Fibroblast of skin of abdomen (primary cell): ENCODE measurements at places on chromosomes 6 and 20.

GRCh38 chr20:43590036-43590391 lies 723 bp upstream of the IFT52 start:
- no peak for DNase-seq

- DNase-seq, result peak; percentile 83
Observed at GRCh38 chr6:155245831-155246230, 18.0 kb upstream of the CLDN20 start.

GRCh38 chr20:1841554-1842140 lies 53.6 kb upstream of the SIRPA start:
- no peak for DNase-seq

DNA sequence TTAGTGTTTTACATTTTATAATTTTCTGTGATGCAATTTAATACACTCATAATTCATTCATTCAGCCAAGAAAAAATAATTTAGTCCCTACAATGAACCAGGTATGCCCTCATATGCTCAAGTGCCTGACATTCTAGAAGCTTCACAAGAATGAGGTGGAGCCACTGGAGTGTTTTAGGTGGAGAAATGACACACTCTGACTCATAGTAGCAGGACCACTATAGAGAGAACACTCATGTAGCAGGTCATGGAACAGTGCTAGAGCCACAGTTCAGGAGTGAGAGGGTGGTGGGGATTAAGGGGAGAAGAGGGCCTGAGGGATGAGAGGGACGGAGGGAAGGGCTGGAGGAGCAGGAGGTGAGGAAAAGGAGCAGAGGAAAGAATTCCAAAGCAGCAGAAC lies 1.4 kb upstream of the HLA-G start:
- DNase-seq, result no peak

GRCh38 chr20:11429168-11429567 lies 488.5 kb upstream of the BTBD3 start:
- no peak for DNase-seq

DNA sequence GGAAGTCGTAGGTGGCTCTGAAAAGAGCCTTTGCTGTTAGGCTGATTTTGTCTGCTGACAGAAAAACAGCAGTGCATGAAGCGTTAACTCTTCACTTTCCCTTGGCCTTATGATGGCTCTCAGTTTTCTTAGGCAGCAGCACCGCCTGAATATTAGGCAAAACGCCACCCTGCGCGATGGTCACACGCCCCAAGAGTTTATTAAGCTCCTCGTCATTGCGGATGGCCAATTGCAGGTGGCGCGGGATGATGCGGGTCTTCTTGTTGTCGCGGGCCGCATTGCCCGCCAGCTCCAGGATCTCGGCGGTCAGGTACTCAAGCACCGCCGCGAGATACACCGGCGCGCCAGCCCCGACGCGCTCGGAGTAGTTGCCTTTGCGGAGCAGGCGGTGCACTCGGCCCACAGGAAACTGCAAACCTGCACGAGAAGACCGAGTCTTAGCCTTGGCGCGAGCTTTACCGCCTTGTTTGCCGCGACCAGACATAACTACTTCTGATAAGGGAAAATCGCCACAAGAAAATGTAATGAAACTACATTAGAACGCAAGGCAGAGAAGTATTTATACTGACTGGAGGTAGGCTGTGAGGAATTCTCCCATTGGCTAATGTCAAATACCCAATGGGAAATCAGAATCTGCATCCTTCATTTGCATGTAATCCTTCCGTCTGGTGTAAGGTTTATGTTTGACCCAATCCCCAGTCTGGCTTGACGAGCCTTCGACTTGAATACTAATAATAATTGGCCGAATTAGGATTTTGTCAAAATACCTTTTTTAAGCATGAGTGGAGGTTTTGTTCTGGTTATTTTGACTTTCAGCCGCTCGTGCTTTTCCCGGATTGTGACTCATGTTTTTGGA lies 53.9 kb upstream of the HFE start:
- DNase-seq, result peak; percentile 98

DNA sequence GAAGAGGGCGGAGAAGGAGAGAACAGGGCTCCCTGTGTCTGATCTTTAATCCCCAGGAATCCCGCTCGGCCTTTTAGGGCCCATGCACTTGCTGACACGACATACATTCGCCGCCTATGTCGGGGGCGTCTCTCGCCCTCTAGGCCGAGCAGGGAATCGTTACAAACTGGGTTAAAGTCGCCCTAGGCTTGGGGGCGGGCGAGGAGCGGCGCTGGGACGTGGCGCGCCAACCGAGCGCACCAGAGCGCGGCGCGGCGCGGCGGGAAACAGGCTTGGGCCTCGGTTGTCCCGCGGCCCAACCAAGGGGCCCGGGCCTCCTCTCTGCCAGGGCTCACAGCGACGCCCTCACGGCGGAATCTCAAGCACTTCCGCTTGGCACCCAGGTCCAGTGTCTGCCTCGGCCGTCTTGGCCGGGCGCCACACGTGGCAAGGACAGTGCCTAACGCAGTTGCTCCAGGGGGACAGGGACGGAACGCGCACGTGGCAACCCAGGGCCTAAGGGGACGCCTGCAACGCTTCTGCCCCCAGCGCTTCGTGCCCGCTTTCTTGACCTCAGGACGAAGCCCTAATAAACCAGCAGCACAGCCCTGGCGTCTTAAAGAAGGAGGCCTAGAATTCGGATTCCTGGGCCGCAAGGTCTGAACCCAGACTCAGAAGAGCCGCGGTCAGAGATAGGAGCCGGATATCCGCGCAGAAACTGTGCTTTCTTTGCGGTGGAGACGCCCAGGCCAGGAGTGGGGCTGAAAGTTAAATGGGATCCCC lies 71.5 kb downstream of the NCR2 start:
- no peak for DNase-seq

GRCh38 chr20:43003318-43003944 lies 186.3 kb downstream of the PTPRT start:
- no peak for DNase-seq

DNA sequence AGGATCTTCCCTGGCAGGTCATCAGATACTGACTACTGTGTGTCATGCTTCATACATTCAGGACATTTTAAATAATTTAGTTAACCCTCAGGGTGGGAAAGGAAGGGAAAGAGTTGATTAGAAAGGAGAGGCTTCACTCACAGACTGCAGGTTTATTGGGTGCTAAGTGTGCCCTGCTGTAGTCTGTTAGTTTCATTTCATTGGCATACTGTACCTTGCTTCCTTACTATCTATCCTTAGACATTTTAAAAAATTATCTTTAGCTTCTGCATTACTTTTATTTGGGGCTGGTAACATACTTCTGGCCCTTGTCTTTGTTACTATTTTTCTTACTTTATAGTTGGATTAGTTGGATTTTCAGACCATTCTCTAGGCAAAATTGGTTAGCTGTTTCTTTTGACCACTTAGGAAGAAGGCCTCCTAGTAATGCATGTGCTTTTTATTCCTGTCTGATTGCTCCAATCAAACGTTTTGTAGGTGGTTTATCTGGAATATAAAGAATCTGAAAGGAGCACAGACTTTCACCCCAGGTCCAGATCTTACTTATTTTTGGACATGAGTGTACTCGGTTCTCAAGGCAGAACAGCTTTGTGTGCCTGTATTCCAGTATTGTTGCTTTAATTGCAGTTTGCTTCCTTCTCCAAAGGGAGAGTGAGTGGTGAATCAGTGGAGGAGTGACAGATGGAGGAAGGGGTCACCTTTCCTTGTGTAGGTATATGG lies 82.7 kb upstream of the PRDM1 start:
- DNase-seq, result no peak

GRCh38 chr6:154508573-154509375 lies 1.7 kb downstream of the CNKSR3 start:
- DNase-seq, result no peak

DNA sequence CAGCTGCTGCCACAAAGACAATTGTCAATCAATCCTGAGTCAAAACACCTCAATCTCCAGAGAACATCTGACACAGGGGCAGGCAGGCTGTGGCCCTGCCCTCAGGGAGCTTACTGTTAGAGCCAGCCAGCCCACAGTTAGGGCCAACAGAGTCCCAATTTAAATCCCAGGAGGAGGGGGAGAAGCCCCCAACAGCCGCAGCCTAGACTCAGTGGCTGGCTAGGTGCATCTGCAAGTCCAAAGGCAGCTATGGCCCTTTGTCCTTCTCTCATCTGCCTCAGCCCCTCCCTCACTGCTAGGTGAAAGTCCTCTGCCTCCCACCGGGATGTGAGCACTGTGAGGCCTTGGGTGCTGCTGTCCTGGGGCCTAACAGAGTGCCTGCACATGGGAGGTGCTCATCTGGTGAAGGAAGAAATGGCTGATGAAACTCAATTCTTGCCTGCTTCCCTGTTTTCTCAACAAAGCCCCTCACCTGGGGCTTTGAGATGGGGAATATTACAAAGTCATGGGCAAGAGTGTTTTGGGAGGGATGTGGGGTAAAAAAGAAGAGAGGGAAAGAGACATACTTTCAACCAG lies 33.7 kb upstream of the VEGFA start:
- DNase-seq, result no peak

DNA sequence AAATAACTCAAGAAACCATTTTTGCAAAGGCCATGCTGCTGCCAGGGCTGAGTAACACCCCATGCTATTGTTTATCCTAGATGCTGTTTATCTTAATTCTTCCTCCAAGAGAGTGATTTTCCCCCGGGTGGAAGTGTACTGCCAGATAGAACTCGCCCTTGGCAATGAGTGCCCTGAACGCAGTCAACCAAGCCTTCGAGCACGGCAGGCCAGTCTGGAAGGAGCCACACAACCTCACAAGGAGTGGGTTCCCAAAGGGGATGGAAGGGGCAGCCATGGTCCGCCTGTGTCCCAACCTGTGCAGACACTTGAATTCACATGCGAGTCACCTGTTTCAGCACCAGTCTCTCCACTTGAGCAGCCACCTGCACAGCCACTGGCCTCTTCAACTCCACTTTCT lies 31.9 kb downstream of the PNPLA1 start:
- DNase-seq, result no peak

DNA sequence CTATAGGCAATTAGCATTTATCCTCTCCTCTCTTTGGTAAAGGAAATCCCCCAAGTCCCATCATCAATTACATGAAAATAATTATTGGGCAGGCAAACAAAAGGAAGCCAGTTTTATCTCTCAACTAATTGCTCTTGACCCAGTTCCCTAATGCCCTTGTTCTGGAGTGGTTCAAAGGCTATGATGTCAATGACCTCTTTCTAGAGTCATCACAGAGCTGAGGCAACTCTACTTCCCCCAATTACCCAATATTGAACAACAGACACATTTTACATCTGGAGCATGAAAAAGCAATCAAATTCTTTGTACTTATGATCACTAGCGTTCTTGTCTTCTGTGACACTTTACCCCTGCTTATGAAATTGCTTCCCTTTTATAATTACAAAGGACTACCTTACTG lies 43.5 kb downstream of the NT5E start:
- DNase-seq, result no peak

DNA sequence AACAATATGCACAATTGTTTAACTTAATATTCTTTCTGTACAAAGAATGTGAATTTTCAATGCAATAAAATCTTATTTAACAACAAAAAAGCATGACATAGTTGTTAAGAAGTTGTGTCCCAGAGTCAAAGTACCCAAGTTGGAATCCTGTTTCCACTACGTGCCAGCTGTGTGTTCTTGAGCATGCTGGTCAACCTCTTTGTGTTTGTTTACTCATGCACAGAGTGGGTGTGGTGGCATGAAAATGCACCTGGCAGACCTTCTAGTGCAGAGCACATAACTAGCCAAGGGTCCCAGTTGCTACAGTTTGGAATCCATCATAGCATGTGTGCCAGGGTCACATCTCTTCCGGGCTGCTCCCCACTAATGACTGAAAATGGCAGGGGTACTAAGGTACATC lies 24.7 kb upstream of the MOCS1 start:
- no peak for DNase-seq

- peak; percentile 57 for DNase-seq
Observed at GRCh38 chr6:42199106-42199981, 4.6 kb upstream of the GUCA1B start.

DNA sequence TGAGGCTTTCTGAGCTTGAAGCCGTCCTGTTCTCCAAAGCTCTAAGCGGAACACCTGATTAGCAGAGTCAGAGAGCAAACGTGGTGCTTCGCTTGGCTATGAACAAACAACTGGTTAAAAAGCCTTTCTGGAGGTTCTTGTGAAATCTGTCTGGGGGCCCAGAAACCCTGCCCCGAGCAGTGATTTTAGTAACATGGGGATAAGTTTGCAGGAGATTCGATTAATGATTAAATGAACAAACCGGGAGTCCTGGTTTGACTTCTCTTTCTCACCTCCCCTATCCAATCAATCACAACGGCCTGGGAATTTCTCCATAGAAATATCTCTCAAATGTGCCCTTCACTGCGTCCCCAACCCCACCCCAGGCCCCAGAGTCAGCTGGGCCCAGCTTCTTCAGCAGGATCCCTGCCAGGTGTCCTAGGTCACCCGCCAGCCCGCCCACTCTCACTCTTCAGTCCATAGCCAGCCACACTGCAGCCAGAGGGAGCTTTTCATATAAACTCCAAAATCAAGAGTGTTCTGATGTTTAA lies 43.6 kb downstream of the ZDHHC14 start:
- no peak for DNase-seq

DNA sequence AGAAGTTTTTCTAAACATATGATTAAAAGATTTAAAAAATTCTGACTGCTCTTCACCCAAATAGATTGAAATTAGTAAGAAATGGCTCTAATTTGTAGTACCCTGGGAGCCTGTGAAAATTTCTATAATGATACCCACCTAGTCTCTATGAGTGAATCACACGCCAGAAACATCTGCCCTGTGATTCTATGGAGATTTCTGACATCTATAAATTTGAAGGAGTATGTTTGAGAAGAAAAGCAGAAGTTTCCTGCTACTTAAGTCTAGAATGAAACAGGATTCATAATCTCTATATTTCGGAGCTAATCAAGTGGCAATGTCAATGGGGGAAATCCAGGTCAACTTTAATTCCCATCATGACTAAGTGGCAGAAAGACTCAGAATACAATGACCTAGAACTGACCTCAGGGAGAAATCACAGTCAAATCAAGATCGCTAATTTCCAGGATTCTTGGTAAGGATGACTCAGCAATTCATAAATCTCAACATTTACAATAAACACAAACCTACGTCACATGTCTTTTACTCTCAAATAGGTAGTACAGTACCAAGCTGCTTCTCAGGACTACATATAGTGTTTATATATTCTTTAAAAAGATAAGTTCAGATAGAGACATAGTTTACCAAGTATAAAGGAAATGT lies 186.2 kb upstream of the TNFAIP3 start:
- DNase-seq, result no peak

GRCh38 chr6:92352130-92352529 lies 1067.2 kb downstream of the EPHA7 start:
- no peak for DNase-seq

GRCh38 chr6:27617700-27618689 lies 145.1 kb upstream of the ZNF184 start:
- peak; percentile 37 for DNase-seq

- peak; percentile 28 for DNase-seq
Observed at GRCh38 chr20:36550790-36551299, 9.5 kb downstream of the MYL9 start.

- DNase-seq, result no peak
Observed at GRCh38 chr6:88359530-88360202, 193.5 kb upstream of the CNR1 start.

DNA sequence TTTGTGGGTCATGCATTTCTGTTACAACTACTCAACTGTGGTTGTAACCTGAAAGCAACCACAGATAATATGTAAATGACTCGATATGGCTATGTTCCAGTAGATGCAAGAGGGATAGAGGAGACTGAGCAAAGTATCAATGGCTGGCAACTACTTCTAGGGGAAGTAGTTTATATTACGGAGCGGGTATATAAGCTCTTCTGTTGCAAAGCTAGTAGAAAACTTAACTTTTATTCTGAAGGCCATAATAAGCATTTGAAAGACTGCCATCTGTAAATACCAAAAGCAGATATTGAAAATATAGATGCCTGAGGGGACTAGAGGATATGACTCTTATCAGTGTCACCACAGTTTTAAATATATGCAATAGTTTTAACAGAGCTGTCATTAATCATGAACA lies 655.3 kb downstream of the PHF3 start:
- peak; percentile 33 for DNase-seq

- no peak for DNase-seq
Observed at GRCh38 chr6:164563924-164564323, 745.5 kb downstream of the C6orf118 start.
